PC-9 (cell line): ENCODE measurements at places on chromosomes 2 and 18.

DNA sequence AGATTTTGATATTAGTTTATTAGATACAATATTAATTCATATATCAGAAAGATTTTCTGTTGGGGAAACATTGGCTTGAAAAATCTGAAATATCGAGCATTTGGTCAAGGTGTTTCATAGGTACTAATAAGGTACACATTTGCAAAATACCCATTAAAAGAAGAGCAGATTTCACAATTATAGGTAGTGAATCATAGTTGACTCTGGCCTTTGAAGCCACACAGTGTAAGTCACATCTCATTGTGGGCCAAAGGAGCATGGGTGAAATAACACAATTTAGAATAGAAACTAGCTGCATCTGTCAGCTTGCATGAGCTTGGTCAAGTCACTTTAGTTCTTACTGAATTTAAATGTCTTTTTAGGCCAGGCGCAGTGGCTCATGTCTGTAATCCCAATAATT is 4.9 kb downstream of the KDM3A start:
- DNase-seq = peak; percentile 55

DNA sequence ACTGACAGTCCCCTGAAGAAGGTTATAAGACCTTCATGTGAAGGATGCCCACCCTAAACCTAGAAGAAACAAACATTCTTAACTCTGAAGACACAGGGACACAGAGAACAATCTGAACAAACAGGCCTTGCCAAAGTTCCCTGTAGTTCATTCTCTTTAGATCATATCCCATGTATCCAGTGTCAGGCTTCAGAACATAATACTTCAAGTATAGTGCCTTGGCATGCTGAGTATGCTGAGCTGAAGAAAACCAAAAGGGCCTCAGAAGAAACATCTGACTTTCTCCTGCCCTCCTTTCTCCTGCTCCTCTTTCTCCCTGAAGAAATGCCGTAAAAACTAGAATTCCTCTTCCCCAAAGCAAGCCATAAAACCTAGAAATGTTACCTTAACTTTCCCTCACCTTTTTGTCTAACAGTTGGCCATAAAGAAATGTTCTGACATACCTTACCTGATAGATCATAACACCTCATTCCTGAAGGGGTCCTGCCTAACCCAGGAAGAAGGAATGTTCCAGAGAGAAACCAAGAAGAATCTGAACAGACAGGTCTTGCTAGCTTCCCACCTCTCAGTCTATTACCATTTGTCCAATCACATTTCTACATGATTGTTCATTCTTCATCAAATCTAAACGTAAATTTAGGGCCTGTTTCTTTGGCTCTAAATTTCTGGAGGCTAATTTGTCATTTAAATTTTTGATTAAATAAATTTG is 160.1 kb upstream of the ZC3H15 start:
- DNase-seq = peak; percentile 70

DNA sequence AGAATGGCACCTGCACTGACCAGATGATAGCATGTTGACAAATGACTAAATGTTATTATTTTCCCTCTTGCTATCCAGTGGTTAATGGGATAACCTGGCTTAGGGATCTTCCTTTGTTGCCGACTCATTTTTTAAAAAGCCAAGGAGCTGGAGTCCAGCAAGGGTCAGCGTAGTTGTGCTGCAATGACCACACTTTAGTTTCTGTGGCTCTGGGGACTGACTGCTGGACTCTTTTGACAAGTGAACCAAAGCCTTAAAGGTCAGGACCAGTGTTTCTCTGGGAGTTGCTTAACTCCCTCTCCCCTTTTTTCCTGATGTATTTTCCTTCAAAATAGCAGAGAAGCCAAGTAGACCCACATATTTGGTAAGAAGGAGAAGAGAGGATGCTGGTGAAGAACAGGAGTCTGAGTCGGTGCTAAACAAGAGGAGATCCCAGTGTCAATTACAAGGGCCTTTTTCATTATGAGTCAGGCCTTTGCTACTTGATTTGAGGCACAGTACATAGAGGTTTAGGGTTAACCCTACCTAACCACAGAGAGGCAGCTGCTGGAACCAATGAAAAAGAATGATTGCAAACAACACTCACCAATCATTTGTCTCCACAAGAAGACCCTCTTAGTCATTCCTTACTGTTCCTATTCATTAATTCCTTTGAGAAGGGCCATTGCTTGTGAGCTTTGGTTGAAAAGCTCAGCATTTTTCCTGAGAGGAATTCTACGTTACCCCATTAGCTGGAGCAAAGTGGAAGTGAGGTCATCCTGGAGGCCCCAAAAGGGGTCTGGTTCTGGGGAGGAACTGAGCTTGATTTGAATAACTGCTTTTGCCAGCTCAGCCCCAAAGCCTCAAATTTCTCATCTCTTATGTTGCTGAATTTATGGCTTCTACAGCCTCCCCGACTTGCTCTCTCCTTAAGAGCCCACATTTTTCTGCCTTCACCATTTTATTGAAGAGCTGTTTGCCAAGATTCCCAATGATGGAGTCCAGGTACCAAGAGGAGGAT is 137.6 kb upstream of the HNMT start:
- DNase-seq = no peak

DNA sequence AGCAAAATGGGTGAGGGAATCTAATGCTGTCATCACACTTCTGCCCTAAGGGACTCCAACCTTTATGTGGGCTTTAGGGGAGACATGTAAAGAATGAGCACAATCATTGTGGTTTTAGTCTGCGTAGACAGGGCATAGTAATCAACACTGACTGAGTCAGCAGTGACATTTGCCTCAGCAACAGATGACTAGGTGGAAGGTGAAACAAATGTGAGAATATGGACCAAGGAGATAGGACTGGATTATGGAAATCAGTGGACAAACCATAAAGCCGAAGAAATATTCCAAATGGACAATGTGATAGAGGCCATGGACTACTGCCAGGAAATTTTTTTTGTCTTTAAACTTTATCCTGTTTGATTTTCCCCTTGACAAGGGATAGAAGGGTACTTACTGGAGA is 83.9 kb downstream of the PDK1 start:
- DNase-seq = peak; percentile 24

DNA sequence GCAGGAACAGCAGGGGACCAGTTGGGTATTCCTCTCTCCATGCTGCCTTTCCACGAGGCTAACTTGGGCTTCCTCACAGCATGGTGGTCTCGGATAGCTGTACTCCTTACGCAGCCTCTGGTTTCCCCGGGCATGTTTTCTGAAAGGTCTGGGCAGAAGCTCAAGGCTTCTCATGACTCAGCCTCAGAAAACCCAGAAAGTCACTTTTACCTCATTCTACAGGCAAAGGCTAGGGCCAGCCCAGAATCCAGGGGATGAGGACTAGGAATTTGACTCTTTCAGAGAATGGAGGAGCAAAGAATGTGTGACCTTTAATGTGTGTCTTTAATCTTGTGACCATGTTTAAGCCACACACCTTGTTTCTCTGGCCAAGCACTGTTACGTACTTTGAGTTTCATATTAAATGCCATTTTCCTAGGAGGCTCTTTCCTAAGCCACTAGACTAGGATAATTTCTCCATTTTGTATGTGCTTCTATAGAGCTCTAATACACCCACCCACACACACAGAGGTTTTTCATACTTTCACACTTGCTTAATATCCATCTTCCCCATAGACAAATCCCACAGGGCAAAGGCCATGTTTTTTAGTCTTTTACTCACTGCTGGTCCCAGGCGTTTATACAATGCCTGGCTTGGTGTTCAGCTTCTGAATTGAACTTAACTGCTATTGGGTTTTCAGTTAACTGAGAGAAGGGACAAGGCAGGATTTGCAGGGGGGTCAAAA is 77.3 kb downstream of the LONRF2 start:
- DNase-seq = no peak

- DNase-seq = peak; percentile 66
These were observed 15.7 kb downstream of the GPR35 start for GRCh38 chr2:240640939-240641338.

DNA sequence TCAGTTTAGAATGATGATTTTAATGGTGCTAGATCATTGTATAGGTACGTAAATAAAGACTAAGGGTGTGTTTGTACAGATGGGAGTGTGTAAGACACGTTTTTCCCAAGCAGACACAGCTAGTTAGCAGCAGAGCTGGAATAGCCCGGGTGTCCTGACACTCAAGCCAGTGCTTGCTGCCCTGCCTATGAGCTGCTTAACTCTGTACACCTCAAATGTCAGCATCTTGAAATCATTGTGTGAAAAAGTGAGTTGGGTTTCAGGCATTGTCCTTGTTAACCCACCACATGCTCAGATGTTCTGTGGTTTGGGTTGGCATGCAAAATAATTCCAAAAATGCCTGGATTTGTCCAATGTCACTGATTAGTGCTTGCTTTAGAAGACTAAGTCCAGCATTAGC is 13.0 kb upstream of the TET3 start:
- DNase-seq = no peak
